Dermis microvascular lymphatic vessel endothelial cell (primary cell): ENCODE measurements at places on chromosomes 4 and X.

- DNase-seq = no peak
Observed at GRCh38 chrX:147912093-147912801, 528 bp downstream of the FMR1 start.

- DNase-seq = no peak
Observed at GRCh38 chrX:30577362-30577991, at the start of gene TASL. TSS of gene TASL (minus strand) at chrX:30577766. CDS start at chrX:30560355, 17,411 bp downstream.

GRCh38 chrX:130848763-130849162 lies 54.2 kb downstream of the ENOX2 start:
- no peak for DNase-seq

GRCh38 chr4:2306773-2307410 lies 45.0 kb upstream of the MXD4 start:
- no peak for DNase-seq

DNA sequence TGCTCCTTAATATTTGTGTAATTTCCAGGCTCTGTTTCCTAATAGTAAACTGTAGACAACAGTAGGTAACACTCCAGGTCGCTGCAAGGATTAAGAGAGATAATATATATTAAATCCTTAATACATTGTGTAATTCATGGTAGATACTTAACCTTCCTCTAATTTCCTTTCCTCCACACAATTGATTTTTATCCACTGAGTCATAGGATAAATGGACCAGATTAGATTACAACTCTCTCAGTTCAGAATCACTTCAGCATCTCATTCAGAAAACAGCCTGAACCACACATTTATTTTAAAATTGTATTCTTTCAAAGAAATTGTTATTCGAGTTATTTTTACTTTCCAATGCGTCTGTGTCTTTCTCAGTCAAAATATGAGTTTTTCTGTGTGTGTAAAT lies 17.1 kb downstream of the GK2 start:
- DNase-seq = no peak

- no peak for DNase-seq
Observed at GRCh38 chr4:7526929-7527535, 92.3 kb upstream of the PSAPL1 start.

- no peak for DNase-seq
Observed at GRCh38 chr4:4614925-4615678, 73.3 kb upstream of the STX18 start.

GRCh38 chrX:51922561-51922960 lies 29.1 kb downstream of the MAGED1 start:
- DNase-seq = no peak

DNA sequence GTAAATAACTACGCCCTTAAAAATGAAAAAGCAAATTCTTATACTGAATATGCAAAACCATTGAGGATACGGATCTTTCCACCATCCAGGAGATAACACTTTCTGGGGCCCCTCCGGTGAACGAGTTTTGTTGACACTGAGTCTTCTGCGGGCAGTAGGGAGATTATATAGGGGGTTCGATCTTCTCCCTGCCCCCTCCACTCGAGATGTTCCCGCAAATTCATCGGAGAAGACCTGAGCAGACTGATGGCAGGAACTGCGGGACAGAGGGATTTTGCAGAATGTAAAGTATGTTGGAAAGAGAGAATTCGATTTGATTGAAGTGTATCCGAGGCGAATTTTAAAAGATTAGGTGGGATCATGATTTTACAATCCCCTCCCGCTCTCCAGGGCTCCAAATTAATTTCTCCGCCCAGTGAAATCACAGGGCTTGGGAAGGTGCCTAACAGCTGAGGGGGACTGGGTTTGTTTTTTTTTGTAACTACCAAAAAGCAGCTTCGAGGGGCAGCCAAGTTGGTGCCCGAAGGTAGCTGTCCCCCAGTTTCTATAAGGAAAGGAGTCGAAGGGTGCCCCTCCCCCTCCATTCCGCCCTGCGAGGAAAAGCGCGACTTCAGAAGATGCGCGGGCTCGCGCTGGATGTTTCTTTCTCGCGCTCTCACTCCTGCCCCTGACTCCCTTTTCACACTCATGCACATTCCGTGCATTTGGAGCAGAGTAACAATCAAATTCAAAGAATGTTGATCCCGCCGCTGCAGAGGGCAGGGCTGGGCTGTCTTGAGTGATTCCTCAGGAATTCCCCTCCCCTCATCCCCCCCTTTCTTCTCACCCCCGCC lies 1.2 kb downstream of the TMEM255A start:
- no peak for DNase-seq

GRCh38 chr4:142203505-142203904 lies 567.1 kb downstream of the IL15 start:
- DNase-seq = peak; percentile 7

GRCh38 chrX:149221230-149221629 lies 283.9 kb downstream of the IDS start:
- DNase-seq = no peak

DNA sequence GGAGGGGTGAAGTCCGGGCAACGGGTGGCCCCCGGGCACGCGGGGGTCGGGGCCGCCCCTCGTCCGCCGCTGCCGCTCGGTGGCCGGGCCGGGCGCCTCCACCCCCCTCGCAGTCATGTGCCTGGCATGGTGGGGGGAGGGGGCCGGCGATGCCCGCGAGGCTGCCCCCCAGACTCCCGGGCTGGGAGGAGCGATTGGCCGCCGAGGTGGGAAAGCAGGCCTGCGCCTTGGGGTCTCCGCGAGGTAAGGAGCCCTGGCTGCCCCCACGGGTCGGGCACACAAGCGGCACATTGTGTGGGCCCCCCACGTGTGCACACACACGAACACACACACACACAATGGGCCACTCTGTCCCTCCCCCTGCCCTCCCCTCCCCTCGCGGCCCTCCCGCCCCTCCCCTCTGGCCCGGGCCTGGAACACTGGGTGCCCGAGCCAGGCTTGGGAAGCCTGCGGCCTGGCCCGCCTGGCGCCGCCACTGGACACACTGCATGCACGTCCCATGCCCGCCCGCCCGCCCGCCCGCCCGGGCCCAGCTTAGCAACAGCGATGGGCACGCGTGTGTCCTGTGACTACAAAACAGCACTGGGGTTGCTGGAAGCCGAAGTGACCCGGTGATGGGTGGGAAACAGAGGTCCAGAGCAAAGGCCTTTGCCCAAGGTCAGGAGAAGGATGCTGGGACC lies 1.3 kb downstream of the SLC6A8 start:
- DNase-seq = no peak

DNA sequence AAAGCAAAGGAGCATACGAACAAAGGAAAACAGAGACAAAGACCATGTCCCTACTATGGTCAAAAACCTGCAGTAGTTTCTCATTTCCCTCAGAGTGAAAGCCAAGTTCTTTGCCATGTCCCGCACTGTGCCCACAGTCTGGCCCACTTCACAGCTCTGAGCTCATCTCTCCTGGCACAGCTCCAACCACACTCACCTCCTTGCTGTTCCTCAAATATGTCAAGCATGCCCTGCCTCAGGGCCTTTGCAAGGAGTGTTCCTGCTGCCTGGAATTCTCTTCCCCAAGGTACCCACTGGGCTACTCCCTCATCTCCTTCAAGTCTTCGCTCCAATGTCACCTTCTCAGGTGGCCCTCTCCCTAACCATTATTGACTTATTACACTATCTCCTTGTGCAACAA lies 72.1 kb downstream of the COX18 start:
- no peak for DNase-seq

DNA sequence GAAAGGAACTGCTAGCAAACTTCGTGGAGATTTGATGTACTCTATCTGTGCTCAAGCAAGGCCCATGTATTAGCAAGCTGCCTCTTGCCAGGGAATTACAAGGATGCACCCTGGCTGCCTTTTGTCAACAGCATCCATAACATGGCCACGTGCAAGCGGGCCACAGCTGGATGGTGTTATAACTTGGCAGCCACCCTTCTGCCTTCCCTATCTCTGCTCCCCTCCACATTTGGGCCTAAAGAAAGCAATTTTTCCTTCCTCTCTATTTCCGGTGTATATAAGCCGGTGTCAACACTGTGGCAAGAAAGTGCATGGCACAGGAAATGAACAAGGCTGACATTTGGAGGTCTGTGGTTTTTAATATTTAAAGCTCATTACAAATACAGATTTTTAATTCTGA lies 94.8 kb downstream of the CLNK start:
- DNase-seq = no peak

- DNase-seq = peak; percentile 44
Observed at GRCh38 chr4:30716158-30716557, 4.0 kb upstream of the PCDH7 start.

GRCh38 chr4:26161030-26161824 lies 159.6 kb upstream of the RBPJ start:
- DNase-seq = peak; percentile 29

GRCh38 chrX:151695583-151696340 lies 504 bp downstream of the PRRG3 start:
- no peak for DNase-seq

DNA sequence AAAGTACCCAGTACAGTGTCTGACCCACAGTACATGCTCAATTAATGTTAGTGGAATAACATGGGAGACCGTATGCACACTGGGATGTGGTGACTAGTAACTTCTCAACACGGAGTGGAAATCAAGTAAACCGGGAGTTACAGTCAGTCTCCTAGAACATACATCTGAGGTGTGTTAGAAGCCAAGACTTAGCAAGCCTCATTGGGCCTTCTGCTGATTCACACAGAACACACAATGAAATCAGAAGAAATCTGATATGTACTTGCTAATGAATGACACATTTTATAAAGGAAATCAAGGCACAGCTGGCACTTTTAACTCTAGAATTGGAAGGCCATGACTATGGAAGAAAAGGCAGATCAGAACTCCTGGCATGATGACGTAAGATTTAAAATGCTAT lies 13.0 kb downstream of the TRAPPC2 start:
- DNase-seq = no peak

- no peak for DNase-seq
Observed at GRCh38 chr4:75169020-75169419, 236.1 kb downstream of the PARM1 start.

DNA sequence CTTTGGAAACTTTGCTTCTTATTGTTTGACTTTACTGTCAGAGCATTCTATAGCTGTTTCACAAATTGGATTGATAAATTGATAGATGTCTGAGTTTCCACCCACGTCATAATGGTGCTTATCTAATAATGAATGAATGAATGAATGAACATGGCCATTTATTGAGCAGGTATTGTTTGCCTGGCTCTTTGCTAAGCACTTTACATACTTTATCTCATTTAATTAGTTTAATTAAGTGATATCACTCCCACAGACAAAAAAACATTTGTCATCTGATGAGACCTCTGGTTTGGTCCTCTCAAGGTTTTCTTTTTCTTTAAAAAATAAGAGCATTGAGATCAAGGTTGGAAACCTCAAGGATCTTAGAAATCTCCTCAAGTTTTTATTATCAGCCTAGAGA lies 2.8 kb downstream of the FRAS1 start:
- no peak for DNase-seq

- no peak for DNase-seq
Observed at GRCh38 chr4:158299459-158300007, 89.2 kb downstream of the TMEM144 start.

DNA sequence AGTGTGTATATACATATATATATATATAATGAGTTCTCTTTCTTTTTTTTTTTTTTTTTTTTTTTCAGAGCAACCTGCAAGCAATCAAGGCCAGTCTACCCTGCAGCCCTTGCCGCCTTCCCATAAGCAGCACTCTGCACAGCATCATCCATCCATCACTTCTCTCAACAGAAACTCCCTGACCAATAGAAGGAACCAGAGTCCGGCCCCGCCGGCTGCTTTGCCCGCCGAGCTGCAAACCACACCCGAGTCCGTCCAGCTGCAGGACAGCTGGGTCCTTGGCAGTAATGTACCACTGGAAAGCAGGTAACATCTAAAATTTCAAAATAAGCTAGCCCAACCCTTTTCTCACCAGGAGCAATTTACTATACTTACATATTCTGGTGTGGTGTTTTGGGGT lies 316.3 kb downstream of the DCTD start:
- DNase-seq = no peak

DNA sequence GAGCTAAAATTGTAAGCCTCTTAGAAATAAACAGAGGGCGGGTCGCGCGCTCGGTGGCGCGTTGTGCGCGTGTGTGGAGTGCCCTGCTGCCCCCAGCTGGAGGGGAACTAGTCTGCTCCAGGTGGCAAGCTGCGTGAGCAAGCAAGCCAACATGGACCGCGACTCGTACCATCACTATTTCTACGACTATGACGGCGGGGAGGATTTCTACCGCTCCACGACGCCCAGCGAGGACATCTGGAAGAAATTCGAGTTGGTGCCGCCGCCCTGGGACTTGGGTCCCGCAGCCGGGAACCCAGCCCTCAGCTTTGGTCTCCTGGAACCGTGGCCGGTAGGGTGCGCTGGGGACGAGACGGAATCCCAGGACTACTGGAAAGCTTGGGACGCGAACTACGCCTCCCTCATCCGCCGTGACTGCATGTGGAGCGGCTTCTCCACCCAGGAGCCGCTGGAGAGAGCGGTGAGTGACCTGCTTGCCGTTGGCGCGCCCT lies 66.1 kb downstream of the DNAAF6 start:
- no peak for DNase-seq

GRCh38 chr4:51884055-51884454 lies 41.1 kb downstream of the DCUN1D4 start:
- no peak for DNase-seq

DNA sequence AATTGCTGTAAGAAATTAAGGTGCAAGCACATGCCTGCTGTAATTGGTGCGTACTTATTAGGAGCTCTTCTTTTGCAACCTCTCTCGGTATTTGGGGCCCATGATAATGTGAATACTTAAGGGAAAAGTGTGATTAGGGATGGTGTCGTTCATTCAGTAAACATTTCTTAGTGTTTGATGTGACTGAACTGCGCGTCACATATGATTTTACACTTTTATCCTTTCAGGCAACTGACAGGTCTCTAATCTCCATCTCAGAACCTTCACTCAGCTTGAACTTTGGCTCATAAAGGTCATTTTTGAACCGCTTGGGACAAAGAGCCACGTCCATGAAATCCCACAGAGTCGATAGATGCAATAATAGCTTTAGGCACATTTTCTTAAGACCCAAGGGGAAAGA lies 612.1 kb upstream of the PITX2 start:
- no peak for DNase-seq

GRCh38 chrX:7647831-7648230 lies 195.1 kb upstream of the VCX start:
- DNase-seq = no peak

DNA sequence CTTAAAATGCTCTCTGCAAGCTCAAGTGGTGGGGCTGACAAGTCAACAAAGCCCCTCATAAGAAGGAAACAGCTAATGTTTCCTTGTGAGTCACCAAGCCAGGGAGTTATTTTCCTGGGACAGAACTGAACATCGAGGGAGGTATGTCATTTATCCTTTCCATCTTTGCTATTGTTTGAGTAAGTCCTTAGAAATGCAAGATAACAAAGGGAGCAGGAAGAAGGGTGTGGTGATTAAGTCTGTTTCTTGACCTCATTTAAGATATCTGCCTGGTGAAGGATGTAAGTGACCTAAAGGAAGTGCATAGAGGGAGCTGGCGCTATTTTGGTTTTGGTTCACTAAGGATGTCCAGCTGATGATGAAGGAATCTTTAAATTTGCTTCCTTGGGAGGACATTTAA lies 39.9 kb downstream of the ATG4A start:
- peak; percentile 83 for DNase-seq
